Activated T-helper 2 cell treated with anti-CD3 and anti-CD28 coated beads, Interferon-gamma antibody, Interleukin-2, Interleukin-4, amounts not matched to agents 10 μg/mL and 5 μg/mL and 100 μg/mL, durations not matched to agents 14 hours and 24 hours and 36 hours (primary cell): ENCODE measurements at places on chromosomes 1 and 21.

DNA sequence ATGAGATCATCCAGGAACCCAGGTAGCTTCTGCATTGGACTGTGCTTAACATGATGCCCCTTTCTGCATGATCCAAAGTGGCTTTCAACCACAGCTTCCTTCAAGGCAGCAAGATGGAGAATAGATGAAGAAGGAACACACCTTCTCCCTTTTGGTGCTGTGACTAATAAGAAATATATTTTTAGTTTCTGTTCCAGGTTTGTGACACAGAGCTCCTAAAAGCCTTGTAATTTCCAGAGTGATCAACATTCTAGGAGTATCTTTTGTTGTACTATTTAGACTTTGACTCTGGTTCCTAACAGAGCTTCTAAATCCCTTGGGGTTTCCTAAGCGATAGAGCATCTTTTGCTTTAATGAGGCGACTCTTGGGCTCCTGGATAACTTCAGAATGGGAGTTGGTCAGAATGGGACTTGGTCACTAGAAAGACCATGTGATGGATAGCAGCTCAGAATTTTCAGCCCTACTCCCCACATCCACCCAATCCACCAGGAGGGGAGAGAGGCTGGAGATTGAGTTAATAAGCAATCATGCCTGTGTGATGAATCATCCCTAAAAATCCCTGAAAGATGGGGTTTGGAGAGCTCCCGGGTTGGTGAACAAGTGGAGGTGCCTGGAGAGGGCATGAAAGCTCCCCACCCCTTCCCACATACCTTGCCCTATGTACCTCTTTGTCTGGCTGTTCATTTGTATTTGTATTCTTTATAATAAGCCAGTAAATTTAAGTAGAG lies 134.8 kb downstream of the FGGY start:
- no peak for DNase-seq

DNA sequence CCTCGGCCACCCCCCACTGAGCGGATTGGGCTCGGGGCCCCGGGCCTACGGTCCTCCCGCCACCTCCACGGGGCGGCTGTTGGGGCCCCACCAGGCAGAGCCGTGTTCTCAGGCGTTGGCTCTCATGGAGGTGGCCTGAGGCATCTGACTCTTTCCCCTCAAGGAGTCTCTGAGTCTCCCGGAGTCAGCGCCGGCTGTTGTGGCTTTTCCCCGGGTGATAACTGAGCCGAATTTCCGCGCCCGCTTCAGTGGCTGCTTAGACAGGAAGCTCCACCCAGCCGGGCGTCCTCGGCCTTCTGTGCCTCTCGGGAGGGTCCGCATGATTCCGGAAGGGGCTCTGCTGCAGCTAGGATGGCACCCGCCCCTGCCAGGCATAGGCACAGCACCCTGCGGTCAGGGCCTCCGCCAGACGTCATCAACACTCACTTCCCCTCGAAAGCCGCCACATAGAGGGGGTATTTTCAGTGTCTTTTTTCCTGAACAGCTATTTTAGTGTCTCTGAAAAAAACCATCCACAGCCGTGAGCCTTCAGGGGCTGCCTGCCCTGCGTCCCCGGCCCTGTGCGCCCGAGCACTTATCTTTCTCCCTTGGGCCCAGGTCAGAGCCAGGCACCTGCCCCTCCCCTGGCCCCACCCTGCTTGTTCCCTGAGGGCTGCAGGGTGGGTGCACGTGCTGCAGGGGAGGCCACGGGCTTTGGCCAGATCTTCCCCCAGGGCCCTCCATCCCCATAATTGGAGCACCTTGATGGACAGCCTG lies 72.9 kb downstream of the SKI start:
- peak; percentile 84 for DNase-seq

- DNase-seq, result no peak
Observed at GRCh38 chr1:60746278-60746791, 336.0 kb upstream of the NFIA start.

DNA sequence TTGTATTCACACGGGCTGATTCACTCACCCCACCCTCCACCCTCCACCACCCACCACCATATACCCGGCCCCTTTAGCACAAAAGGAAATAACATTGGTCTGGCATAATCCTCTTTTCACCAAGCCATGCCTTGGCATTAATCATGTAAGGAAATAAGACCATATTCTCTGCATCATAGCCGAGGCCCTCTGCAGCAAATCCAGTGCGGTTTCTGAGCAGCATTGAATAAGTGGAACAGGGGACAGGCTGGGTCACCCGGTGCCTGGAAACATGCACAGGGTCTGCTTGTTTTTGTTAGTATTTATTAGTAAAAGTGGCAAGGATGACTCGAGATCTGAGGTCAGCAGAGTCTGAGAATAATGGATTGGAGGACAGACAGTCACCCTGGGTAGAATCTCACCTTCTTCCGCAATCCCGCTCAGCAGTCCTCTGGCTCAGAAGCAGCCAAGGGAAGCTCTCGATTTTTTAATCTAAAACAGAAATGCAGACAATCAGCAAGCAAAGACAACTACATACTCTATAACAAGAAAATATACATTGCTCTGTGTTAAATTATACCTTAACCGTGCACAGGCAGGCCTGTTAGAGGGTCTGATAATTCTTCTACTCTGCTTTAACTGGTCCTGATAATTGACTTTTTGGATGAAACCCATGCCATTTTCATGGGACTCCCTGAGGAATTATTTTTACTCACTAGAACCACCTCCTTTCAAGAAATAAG lies 52.4 kb upstream of the CDC42BPA start:
- DNase-seq, result no peak

DNA sequence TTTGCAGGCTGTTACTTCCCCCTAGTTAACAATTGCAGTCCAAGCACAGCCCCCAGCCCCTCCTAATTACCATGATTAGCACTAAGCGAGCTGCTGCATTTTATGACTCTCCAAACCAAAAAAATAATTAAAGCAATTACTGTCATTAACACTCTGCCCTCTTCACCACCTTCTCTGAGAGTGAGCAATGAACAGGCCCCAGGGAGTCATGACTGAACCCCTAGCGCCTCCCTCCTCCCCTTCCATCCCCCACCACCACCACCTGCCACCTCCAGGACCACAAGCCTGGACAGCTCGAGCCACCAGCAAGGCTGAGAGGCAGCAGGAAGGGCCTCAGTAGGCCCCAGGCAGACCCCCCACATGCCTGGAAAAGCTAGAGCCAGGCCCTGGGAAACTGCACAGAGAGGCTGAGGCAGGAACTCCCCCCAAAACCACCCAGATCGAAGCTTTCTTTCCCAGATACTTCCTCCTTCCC lies 35.5 kb upstream of the ZC3H12A start:
- no peak for DNase-seq

DNA sequence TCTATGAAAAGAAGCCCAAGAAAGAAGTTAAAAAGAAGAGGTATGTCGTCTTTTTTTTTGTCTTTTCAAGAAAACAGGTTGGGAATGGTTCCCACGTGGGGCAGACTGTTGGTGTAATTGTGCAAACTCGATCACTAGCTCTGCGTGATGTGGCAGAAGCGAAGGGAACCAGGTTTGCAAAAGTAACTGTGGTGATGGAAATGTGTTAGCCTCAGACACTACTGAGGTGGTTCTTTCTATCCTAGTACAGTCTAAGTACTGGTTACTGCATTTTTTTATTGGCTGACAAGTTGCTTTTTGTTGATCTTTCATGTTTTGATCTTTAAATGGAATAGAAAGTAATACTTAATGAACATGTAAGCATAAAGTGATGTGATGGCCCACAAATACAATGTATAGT lies 8.8 kb downstream of the RPL5 start:
- no peak for DNase-seq

GRCh38 chr1:175690298-175690697 lies 53.1 kb downstream of the TNR start:
- no peak for DNase-seq

DNA sequence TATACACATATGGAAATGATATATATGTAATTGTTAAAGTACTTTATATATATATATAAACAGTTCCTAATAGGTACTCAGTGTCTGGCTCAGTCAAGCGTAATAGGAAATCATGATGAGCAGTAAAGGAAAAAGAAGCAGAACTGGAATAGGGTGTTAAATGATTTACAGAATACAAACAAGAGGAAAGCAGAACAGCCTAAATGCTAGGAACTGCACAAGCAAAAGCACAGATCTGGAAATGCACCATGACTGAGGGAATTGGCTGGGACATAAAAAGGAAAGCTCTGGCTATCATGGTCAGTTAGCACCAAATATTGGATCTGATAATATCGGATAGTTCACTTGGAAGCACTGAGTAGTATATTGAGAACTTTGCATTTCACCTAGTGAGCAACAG lies 51.8 kb downstream of the SLC44A5 start:
- DNase-seq, result no peak

GRCh38 chr21:35390013-35390776 lies 341.1 kb upstream of the RUNX1 start:
- no peak for DNase-seq

GRCh38 chr1:2072109-2072806 lies 22.0 kb downstream of the PRKCZ start:
- DNase-seq, result no peak

GRCh38 chr1:155940482-155940992 lies 901 bp upstream of the RXFP4 start:
- no peak for DNase-seq

DNA sequence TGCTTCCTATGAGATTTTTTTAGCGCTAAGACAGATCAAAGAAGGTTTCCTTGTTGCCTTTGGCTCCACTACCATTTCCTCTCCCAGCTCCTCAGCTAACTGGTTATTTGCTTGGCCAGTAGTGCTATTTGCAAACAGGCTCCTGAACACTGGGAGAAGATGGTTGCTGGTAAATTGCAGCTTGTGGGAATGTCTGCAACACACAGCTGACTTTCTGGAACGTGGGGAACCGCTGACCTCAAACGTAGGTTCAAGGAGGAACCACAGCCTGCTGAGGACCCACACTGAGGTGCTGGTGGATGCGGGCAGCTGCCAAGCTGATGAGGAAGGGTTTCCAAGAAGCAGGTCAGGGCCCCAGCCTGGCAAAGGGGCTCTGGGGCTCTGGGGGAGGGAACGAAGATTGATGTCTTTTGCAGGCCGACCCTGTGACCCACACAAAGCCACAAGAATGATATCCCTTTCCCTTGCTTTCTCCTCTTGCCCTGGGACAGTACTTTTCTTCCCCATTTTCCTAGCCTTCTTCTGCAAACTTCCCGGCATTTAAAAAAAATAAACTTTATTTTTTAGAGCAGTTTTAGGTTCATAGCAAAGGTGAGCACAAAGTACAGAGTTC lies 24.8 kb downstream of the GNG4 start:
- DNase-seq, result no peak

DNA sequence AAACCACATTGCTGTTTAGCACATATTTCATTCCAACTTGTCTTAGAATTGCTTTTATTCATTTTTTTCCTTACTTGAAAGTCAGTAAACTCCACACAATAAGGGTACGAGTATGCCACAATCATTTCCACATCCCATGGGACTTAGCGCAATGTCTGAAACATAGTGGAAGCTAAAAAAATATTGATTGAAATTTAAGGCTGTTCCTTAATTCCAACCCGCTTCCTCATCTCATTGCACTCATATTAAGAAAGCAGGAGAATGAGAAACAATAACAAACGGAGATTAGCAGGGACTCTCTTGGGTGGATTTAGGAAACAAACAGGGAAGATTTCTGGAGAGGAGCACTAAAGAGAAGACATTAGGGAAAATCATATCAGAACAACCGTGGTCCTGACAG lies 39.3 kb upstream of the RGS4 start:
- no peak for DNase-seq

DNA sequence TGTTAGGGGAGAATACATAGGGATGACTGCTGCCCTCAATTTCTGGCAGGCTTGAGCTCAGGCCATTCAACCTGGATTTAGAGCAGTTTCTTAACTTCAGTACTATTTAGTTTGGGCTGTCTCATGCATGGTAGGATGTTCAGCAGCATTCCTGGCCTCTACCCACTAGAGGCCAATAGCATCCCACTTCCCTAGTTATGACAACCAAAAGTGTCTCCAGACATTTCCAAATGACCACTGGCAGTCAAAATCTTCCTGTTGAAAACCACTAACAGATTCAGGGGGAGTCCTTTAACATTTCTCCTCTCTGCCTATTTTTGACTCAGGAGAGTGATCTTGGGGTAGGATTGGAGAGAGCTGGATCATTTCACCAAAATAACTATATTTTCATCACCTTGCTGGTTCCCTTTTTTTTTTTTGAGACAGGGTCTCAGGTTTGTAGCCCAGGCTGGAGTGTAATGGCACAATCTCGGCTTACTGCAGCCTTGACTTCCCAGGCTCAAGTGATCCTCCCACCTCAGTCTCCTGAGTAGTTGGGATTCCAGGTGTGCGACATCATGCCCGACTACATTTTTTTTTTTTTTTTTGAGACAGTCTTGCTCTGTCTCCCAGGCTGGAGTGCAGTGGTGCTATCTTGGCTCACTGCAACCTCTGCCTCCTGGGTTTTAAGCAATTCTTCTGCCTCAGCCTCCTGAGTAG lies 8.7 kb downstream of the GNAT2 start:
- no peak for DNase-seq

DNA sequence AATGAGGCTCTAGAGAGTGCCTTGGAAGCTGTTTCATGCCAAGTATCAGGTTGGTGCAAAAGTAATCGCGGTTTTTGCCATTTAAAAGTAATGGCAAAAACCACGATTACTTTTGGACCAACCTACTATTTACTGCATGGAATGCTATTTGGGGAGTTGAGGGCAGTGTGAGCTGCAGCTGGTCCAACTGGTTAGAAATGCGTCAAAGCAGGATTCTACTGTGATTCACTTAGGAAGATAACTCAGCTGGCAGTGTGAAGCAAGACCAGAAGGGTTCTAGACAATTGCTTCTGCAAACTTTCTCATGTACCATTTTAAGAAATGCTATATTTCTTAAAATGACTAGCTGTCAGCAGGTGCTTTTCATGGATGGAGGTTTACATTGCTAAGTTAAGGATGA lies 21.2 kb upstream of the PLA2G2C start:
- no peak for DNase-seq

DNA sequence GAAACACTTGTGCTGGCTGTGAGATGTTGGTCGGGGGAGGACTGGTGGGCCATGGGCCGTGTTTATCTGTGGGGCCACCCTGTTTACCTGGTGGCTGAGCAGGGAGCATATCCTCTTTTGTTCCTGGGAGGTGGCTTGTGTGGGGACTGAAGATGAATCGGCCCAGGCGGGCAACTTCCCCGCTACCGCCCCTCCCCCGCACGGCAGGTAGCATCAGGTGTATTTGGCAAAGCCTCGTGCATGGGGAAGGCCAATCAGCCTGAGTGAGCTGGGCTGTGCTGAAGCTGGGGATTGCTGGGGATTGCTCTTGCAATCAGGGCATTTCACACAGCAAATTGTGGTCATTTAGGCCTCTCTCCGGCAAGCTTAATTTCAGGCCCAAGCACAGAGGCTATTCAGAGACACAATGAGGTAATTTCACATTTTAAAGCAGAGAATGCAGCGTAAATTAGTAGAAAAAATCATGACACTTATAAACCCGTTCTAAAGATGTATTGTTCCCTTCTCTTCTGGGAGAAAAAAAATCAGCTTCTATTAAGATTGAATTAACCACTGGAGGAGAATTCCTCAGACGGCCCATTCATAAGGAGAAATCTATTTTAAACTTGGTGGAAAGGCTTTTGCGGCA lies 197.7 kb upstream of the POU3F1 start:
- no peak for DNase-seq
